ENCODE measurements at places on chromosomes 2 and 18. TPM values are rescaled to one million over a fixed set of nuclear protein-coding genes. Genes with fewer than 3 reads are reported as not detected.

The PLGLB2 gene
- polyA plus RNA-seq = 1.2 TPM

The LYPD6B gene
- polyA plus RNA-seq = 5.3 TPM

GRCh38 chr18:8004792-8005191 is 437.7 kb downstream of the PTPRM start:
- DNase-seq = no peak

The CCDC74B gene
- polyA plus RNA-seq = 8.1 TPM

DNA sequence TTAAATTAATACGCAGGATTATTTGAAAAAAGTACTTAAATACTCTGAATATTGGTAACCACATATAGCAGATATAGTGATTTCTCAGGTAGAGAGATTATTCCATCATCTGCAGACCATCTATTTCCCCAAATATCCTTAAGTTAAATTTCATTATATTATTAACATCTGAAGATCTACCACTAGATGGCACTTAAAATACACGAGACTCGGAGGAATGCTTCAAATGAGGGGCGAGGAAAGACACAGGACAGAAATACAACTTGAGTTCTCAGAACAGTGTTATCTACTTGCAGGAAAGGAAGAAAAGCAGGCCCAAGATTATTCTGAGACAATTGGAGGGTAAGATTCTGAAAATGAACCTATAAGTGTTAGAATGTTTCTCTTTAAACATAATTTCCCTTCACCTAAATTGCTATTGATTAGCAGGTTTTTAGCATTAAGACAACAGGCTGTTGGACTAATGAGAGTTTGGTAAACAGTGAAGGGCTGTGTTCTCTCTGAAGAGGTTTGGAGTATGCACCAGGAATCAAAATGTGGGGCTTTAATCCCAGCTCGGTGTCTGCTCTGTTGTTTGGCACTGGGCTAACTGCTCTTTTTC is 76.9 kb upstream of the GCFC2 start:
- peak; percentile 32 for DNase-seq

DNA sequence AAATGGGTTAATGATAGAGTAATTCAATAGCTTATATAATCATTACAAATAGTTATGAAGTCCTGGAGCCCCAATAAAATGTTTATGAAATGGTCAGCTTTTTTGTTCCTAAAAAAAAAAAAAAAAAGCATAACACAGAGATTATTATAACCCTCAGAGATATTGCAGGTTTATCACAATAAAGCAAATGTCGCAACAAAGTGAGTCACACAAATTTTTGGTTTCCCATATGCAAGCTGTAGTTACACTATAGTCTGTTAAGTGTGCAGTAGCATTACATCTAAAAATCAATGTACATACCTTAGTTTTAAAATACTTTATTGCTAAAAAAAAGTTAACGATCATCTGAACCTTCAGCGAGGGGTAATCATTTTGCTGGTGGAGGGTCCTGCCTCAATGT is 20.0 kb downstream of the WDFY1 start:
- DNase-seq = no peak

The ZBTB7C gene
- 4.6 TPM for polyA plus RNA-seq

The FER1L5 gene
- polyA plus RNA-seq = 0.01 TPM

The HOXD11 gene
- 3.3 TPM for polyA plus RNA-seq

The RALBP1 gene
- polyA plus RNA-seq = 46.8 TPM

The ATP6V1B1 gene
- polyA plus RNA-seq = 0.27 TPM

DNA sequence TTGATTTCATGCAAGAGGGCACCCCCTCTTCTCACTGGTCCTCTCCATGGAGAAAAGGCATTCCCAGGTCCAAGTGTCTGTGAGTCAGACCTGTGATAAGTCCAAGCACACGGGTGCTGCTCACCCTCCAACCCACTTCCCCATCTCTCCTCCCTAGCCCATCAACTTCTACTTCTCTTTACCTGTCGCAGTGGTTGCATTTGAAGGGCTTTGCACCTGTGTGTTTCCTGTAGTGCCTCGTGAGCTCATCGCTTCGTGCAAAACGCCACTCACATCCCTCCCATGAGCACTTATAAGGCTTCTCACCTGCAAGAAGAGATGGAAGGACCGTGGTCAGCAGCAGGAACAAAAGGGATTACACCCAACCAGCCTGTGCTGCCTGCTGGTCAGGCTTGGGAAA is 77.5 kb downstream of the KLF7 start:
- no peak for DNase-seq

DNA sequence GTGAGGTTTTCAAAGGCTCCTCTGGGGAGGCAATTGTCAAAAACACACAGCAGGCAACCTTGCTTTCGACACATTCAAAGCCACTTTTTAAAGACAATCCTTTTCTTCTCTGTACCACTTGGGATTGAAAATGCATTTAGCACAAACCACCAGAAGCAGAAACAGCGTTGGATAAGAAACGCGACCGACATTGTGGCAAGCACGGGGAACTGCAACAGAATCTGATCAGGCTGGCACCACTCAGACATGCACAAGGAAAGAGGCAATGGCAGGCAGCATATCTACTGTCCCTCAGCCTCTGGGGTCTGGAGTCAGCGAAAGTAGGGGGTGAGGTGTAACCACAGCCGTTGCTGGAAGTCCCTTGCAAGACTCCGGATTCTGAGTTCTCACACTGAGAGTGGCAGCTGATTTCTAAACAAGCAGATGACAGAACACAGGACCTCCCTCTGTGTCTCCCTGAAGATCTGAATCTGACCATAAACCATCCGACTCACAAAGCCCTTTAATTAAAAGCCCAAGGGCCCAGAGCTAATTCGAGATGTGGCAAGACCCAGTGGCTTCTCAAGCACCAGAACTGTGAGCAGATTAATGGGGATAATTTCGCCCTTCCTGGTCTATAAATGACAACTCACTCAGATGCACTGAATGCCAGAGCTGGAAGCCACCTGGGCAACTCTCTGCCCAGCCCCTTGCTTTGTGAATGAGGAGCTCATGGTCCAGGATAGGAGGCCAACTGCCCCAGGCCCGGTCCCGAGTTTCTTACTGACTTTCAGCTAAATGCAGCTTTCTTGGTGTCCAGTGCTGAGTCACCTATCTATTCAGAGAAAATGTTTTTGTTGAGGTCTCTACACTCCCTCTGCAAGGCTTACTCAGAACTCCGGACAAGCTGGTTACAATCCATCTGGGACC is 29.6 kb downstream of the CYRIA start:
- DNase-seq = no peak

DNA sequence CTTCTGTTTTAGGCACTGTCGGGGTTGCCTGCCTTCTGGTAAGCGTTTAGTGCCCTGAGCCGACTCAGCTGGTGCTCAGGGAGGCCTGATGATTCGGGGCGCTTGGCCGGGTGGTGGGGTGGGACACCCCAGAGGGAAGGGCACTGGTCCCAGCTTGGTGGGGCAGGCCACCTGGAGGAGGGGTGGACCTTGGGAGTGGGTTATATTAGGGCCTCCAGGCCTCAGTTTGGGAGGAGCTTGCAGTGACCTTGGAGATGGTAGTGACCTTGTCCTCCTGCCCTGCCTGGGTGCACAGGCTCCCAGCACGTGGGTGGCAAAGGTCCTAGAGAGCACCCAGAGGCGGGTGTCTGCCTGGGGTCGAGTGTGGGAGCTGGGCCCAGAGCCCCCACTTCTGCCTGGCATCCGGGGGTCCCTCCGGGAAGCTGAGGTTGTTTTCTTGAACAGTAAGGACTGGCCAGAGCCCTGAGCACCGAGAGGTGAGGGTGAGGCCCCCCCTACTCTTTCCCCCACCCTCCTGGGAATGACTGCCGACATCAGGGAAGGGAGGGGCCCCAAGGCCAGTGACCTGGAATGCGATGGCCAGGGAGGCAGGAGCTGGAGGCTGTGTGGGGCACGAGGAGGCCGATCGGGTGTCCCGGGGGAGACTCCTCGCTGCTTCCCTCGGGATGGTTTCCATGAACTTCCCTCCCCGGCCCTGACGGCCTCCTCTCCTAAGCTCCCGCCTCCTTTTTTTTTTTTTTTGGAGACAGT is 61.3 kb downstream of the HPCAL1 start:
- no peak for DNase-seq

- DNase-seq = no peak
Observed at GRCh38 chr18:54671291-54671881, 80.3 kb downstream of the DYNAP start.

The KIAA2012 gene
- polyA plus RNA-seq = 0.05 TPM

DNA sequence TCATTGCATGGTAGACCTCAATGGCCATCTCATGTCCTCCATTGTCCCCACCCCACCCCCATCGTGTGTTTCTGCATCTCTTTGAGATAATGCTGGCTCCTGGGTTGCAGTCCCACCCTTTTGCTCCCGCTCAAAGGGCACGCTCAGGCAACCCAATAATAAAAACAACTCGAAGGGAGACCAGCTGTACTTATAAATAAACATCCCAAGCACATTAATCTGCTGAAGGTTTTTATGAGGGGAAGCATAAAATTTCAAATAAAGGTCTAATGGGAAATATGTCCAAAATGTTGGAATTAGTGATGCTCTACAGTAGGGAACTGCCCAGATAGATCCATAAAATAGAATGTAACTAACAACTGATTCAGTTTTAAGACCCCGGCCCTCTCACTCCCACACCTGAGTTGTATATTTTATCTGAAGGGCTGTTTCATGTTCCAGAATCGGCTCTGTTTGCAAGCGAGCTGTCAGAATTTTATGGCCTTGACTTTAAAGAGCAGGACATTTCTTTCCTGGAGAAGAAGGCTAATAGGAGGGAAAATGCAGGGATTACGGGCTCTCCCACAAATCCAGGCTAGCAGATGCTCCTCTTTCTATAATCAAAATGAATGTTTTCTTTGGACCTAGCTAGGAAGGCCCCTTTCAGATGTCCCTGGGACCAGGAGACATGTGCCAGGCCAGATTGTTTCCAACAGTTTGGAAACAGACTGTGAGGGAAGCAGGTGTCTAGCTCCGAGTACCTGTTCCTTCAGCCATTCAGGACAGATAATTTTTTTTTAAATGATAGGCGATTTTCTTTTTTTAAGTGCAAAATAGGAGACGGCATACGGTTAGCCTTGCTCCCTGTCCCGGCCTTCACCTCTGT is 103.7 kb downstream of the APOB start:
- peak; percentile 72 for DNase-seq

GRCh38 chr2:85889627-85890281 is 964 bp upstream of the ST3GAL5 start:
- DNase-seq = no peak

GRCh38 chr2:115214050-115214449 is 771.6 kb downstream of the DPP10 start:
- DNase-seq = no peak

DNA sequence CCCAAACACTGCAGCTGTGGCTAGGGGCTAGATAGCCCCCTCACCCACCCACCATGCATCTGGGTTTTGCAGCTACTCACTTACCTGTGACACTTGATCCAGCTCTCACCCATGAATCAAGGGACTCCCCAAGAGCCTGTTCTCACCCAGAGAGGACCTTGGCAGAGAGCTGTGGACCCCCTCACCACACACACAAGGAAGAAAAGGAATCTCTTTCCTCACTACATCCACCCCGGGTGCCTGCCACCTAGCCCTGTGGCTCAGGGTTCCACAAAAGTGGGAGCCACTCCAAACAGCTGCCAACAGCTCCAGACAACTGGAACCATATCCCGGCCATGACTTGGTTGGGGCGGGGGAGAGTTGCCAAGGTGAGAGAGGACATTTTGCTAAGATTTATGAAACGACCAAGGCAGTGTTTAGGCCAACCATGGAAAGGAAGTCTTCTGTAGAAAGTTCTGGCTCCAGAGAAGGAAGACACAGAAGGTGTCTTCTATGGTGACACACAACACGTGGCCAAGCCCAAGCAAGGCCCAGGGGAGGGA is 522.1 kb upstream of the RAB6C start:
- DNase-seq = no peak
